Panc1 (cell line): ENCODE measurements at places on chromosomes 3 and 15. TPM values are rescaled to one million over a fixed set of nuclear protein-coding genes. Genes with fewer than 3 reads are reported as not detected.

Gene STAC
- total RNA-seq: 18.8 TPM

Gene FES
- total RNA-seq: 0.64 TPM

Gene MST1R
- total RNA-seq: 27.5 TPM

Gene PLSCR4
- 3.5 TPM for total RNA-seq

Gene NAALADL2
- total RNA-seq: 2.7 TPM

Gene ZBTB20
- 4.1 TPM for total RNA-seq

Gene CISH
- 0.57 TPM for total RNA-seq

Gene GRK7
- 0.10 TPM for total RNA-seq

Gene KBTBD13
- total RNA-seq: not detected

Gene ECE2
- not detected for total RNA-seq

Gene SERPINI2
- total RNA-seq: not detected

GRCh38 chr15:37015451-37015850 lies 84.9 kb downstream of the MEIS2 start:
- H3K27me3 ChIP-seq: no peaks in the 10 kb centered on the region
- H3K4me1 ChIP-seq: peaks cover 5% of the 10 kb centered on the region; the same call in 1 of the 2 replicates
- no peak overlapping the region for H3K4me3 ChIP-seq
- no peak for DNase-seq
- no peak overlapping the region for H3K27ac ChIP-seq
- no peaks in the 10 kb centered on the region for H3K36me3 ChIP-seq

- H3K27me3 ChIP-seq: no peaks in the 10 kb centered on the region
- H3K36me3 ChIP-seq: no peaks in the 10 kb centered on the region
Measured at GRCh38 chr3:73437828-73438227, 186.9 kb downstream of the PDZRN3 start.

- no peaks in the 10 kb centered on the region for H3K27me3 ChIP-seq
- H3K27ac ChIP-seq: no peak overlapping the region
- peaks cover 2% of the 10 kb centered on the region; the same call in 1 of the 2 replicates for H3K36me3 ChIP-seq
- no peak overlapping the region for H3K4me3 ChIP-seq
Measured at GRCh38 chr15:57118013-57118799, 199.8 kb downstream of the TCF12 start.

DNA sequence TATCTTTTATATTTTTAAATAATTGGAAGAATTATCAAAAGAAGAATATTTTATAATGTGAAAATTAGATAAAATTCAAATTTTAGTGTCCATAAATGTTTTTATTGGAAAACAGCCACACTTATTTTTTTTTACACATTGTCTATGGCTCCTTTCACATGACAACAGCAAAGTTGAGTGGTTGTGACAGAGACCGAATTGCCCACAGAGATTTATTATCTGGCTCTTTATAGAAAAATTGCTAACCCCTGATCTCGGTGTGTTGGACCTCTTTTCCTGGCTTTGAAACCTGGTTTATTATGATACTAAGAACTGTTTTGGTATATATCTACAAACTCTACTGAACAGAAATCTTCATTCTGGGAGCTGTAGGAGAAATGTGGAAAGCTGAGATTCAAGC lies 269.1 kb upstream of the UMPS start:
- no peak for DNase-seq
- no peak overlapping the region for H3K27ac ChIP-seq
- H3K27me3 ChIP-seq: peaks cover 68% of the 10 kb centered on the region
- H3K4me3 ChIP-seq: no peak overlapping the region
- no peaks in the 10 kb centered on the region for H3K4me1 ChIP-seq

- no peak overlapping the region for H3K27ac ChIP-seq
- no peaks in the 10 kb centered on the region for H3K27me3 ChIP-seq
- no peaks in the 10 kb centered on the region for H3K36me3 ChIP-seq
- no peak for DNase-seq
- H3K4me3 ChIP-seq: no peak overlapping the region
Measured at GRCh38 chr3:46107682-46108081, 80.4 kb upstream of the XCR1 start.

DNA sequence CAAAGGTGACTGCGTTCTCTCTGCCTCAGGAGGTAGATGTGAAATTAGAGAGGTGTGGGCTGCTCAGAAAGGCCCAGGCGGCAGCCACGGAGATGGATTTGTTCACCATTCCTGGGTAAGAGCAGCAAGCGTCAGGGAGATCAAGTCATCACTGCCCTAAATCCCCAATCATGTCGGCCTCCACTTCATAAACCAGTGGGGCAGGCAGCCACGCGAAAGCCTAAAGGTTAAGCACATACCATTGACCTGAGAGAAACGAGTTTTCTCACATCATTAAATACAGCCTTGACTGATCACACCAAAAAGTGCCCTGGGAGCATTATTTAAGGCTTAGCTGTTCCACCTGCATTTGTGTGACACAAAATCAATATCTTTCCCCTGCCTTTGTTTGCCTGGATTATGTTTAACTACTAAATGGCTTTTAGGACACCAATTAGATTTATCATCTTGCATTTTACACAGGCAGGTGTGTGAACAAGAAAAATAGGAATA lies 50.7 kb upstream of the FOXB1 start:
- DNase-seq: no peak
- no peak overlapping the region for H3K4me3 ChIP-seq
- peaks cover 7% of the 10 kb centered on the region for H3K4me1 ChIP-seq
- no peak overlapping the region for H3K27ac ChIP-seq
- H3K27me3 ChIP-seq: no peaks in the 10 kb centered on the region

DNA sequence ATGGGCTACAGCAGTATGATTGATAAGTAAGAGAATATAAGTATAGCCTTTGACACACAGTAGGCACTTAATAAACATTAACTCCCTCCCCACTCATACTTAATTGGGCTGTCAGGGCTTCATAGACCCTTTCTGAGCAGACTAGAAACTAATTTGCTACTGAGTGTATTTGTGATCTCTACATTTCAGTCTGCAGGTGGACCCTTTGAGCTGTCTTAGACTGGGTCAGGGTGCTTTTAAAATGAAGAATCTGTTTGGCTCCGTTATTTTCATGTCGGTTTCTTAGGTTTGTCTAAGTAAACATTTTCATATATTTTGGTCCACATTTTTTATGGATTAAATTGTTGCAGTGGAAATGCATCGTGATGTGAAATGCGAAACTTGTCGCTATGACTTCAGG lies 50.3 kb upstream of the SELENOK start:
- no peak for DNase-seq
- H3K27ac ChIP-seq: no peak overlapping the region
- no peak overlapping the region for H3K4me3 ChIP-seq
- no peaks in the 10 kb centered on the region for H3K4me1 ChIP-seq
- peaks cover 2% of the 10 kb centered on the region; the same call in 1 of the 2 replicates for H3K27me3 ChIP-seq

- no peaks in the 10 kb centered on the region for H3K36me3 ChIP-seq
- no peaks in the 10 kb centered on the region for H3K4me1 ChIP-seq
- H3K4me3 ChIP-seq: no peak overlapping the region
- H3K27ac ChIP-seq: no peak overlapping the region
- H3K27me3 ChIP-seq: no peaks in the 10 kb centered on the region
Measured at GRCh38 chr3:16978234-16978920, 93.6 kb downstream of the PLCL2 start.

GRCh38 chr15:73796331-73796831 lies 43.2 kb upstream of the INSYN1 start:
- H3K4me3 ChIP-seq: no peak overlapping the region
- H3K27ac ChIP-seq: no peak overlapping the region
- DNase-seq: no peak

DNA sequence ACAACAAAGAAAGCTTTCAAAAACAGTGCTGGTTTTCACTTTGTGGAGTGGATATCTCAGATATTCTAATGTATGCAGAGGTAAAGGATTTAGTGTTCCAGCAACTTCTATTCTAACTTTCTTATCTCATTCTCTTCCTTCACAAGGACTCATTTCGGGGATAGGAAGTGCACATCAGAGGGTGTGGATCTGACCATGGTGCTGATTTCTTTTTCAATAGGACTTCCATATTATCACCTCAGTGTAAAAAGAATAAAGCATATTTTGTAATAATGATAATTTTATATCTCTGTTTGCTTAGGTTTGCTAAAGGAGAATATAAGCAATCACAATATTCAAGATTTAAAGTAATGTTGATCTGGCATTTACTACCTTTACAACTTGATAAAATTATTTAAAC lies 12.5 kb upstream of the CADM2 start:
- H3K4me3 ChIP-seq: no peak overlapping the region
- H3K36me3 ChIP-seq: no peaks in the 10 kb centered on the region
- no peak overlapping the region for H3K27ac ChIP-seq
- H3K27me3 ChIP-seq: no peaks in the 10 kb centered on the region
- DNase-seq: no peak

- no peaks in the 10 kb centered on the region; the same call in 1 of the 2 replicates for H3K27me3 ChIP-seq
- H3K4me1 ChIP-seq: no peaks in the 10 kb centered on the region
- H3K36me3 ChIP-seq: no peaks in the 10 kb centered on the region
- no peak overlapping the region for H3K4me3 ChIP-seq
Measured at GRCh38 chr3:123298903-123299302, 97.2 kb downstream of the SEC22A start.

GRCh38 chr3:107216711-107217110 lies 160.5 kb upstream of the CCDC54 start:
- H3K27ac ChIP-seq: no peak overlapping the region
- no peaks in the 10 kb centered on the region for H3K27me3 ChIP-seq
- no peaks in the 10 kb centered on the region for H3K4me1 ChIP-seq
- DNase-seq: no peak

DNA sequence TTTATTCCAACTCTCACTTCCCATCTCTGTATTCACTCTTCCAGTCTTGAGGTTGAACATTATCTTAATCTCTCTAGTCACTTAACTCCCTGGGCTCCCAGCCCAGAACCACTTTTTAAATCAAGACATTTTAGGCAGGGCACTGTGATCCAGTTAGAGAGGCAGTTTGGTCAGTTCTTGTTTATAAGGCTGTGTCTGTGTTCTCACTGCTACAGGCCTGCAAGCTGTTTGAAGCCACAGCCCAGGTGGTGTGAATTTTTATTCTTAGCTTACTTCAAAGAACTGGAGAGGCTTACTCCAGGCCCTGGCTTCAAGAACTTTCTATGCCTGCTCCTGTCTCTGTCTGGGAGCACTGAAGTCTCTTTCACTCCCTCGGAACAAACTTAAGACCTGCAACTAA lies 906.1 kb downstream of the CADM2 start:
- H3K27ac ChIP-seq: no peak overlapping the region
- no peaks in the 10 kb centered on the region for H3K36me3 ChIP-seq
- no peak overlapping the region for H3K4me3 ChIP-seq

DNA sequence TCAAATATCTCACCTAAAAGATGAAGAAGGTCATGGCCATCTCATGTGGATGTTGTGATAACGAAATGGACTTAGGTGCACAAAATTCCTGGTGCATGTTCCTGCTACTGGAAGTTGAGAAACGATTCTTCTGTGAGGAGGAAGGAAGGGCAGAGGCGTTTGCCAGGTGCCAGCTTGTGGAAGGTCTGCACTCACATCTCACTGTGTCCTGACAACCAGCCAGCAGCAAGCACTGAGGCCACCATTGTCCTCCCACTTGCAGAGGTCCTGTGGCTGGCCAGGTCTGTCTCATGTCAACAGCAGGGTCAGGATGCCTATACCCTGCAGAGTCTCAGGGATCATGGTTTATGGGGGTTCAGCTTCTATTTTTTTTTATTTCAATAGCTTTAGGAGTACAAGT lies 3.7 kb downstream of the FAM240A start:
- H3K4me1 ChIP-seq: no peaks in the 10 kb centered on the region
- H3K27me3 ChIP-seq: peaks cover 9% of the 10 kb centered on the region

DNA sequence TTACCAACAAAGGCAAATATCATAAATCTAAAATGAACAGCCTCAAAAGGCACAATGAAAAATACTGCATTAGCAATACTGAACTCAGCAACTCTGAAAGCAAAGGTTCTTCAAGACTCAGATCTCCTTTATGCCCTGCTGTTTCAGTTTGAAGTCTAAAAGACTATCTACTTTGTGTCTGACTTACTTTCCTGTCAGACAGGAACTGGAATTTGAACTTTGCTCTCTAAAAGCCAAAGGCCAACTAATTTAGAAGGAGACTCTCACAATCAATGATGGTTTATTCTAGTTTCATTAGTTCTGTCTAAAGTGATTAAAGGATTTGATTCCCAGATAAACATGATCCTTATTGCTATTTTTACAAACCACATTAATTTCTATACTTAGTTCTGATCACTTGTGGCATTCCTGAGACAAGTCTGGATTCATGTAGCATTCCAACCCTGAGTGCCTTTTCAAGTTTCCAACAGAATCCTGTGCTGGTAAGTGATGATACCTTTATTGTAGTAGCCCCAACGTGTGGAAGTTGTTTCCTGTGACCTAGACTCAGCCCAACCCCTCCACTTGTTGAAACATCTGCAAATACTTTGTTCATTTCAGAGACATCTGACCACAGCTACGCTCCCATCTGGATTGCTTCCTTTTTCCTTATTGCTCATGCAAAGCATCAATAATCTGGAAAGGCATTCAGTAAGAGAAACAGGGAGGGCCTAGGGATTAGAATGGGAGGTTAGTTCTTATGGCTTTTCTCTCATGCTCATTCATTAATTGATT lies 14.9 kb upstream of the LEKR1 start:
- no peak for DNase-seq
- no peaks in the 10 kb centered on the region for H3K27me3 ChIP-seq
- peaks cover 38% of the 10 kb centered on the region for H3K4me1 ChIP-seq
- no peak overlapping the region for H3K4me3 ChIP-seq

GRCh38 chr3:13455644-13456043 lies 24.5 kb upstream of the HDAC11 start:
- H3K27ac ChIP-seq: no peak overlapping the region
- no peaks in the 10 kb centered on the region for H3K27me3 ChIP-seq
- H3K4me3 ChIP-seq: no peak overlapping the region
- DNase-seq: no peak
- no peaks in the 10 kb centered on the region for H3K36me3 ChIP-seq

DNA sequence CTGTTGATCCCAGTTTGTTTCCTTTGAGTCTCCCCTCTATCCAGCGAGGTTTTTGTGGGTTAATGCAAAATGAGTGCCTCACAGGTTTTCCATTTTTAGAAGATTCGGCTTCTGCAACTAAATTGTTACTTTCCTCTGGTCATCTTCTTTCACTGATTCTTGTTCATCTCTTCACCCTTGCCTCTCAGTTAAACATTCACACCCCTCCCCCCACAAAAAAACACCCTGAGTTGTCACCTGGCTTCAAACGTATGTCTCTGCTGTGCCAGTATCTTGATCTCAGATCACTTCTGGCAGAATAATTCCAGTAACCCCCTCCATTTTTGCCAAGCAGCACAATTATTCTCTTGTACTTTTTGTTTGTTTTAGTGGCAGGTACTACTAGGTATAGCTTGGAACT lies 12.3 kb upstream of the CLDN16 start:
- DNase-seq: no peak

DNA sequence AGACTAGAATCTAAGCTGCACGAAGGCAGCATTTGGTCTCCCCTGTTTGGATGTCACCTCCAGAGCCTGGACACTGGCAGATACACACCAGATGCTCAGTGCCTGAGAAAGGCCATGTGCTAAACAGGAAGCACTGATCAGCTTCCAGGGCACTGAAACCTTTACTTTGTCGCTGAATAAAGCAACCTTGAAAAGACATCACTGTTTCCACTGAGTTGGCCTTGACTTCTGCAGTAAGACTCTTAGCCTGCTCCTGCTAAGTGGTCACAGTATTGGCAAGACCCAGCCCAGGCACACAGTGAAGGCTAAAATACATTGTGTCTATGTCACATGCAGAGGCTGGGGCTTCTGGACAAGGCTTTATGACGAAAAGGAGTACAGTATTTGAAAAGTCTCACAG lies 104.3 kb upstream of the ICE2 start:
- DNase-seq: no peak
- no peaks in the 10 kb centered on the region for H3K36me3 ChIP-seq
- H3K27ac ChIP-seq: no peak overlapping the region
